Right lobe of liver (tissue), 6 donors: ENCODE measurements at places on chromosomes 11 and 22. TPM values are rescaled to one million over a fixed set of nuclear protein-coding genes. Genes with fewer than 3 reads are reported as not detected.

Gene DSCAML1
- not detected for total RNA-seq

Gene OR10D3
- total RNA-seq = not detected

Gene HTR3B
- not detected for total RNA-seq

Gene MYEOV
- not detected for total RNA-seq

Gene C22orf15
- total RNA-seq = not detected

Gene FXYD2
- 13.7 TPM for total RNA-seq

DNA sequence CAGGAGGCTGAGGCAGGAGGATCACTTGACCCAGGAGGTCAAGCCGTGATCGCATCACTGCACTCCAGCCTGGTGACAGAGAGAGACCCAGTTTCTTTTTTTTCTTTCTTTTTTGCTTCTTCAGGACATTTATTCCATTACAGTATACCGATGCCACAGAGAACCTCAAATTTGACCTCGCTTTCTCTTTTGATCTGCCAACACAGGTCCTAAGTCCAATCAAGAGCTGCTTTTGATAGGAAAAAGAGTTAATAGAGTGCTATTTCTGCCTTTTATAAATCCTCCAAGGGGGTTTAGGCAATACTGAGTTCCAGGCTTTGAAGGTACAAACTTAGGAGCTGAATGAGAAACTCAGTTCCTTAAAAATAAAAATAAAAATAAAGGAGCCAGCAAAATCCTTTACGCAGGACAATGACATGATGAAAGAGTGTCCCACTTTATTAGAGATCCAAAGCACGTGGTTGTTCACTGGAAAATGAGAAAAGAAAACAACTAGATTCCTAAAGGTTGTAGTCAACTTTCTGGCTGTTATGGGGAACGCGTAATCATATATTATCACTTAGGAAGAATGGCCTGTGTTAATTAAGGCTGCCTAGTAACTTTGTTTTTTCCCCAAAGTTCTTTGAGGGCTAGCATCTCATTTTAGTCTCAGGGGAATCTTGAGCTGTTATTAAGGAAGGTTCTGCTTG is 27.2 kb downstream of the FADD start:
- no peak for DNase-seq

- no peak for DNase-seq
These were observed 2.8 kb upstream of the NUCB2 start for GRCh38 chr11:17273668-17274282.

DNA sequence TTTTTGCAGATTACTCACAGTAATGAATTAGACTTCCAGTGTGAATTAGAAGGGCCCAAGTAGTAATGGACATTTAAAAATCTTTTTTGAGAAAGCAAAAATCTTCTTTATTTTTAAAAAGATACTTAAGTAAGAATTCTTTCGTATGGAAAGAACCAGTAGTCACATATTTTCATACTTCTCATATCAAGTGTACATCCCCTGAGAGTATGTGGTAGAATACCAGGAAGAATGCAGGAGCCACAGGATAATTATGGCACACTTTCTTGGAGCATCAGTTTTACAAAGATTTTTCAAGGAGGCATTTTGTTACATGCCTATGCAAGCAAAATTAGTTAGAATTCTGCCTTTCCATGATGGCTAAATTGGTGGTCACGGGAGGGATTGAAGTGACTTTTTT is 28.1 kb downstream of the POLD3 start:
- DNase-seq = no peak

DNA sequence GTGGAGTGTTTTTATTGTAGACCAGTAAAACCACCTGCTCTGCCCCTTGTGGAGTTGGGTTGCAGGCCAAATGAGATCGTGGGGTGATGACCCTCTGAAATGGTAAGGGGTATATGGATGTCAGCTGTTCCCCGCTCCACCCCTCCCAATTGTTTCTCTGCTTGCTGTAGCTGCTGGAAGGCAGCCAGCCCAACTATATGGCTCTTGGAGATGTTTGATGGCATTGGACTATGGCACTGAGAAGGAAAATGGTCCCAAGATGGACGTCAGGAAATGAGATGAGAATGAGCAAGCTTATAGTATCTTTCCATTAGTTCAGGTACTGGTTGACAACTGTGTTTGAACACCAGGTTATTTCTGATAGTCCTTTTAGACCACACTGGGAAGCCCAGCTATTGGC is 94.8 kb upstream of the SORL1-AS1 start:
- DNase-seq = no peak

DNA sequence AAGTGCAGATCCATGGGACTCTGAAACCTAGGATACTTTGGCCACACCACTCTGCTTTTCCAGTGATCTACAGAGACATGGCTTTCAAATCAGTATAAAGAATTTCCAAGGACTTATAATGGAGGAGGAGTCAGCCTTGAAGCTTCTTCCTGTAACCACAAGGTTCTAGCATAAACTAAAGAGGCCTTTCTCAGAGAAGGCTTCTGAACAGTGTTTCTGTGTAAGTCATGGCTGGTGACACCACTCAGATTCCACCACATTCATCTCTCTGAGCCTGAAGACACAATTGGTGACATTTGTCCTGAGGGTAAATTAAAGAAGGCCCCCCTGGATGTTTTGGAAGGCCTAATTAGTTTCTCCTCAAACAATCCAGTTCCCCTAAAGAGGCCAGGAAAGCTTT is 29.0 kb upstream of the ADORA2A start:
- DNase-seq = no peak

GRCh38 chr11:102705626-102706025 is at the start of gene MMP27:
Gene MMP27 (minus strand): TSS chr11:102705769. CDS start chr11:102705714, 55 bp downstream.
- DNase-seq = no peak

DNA sequence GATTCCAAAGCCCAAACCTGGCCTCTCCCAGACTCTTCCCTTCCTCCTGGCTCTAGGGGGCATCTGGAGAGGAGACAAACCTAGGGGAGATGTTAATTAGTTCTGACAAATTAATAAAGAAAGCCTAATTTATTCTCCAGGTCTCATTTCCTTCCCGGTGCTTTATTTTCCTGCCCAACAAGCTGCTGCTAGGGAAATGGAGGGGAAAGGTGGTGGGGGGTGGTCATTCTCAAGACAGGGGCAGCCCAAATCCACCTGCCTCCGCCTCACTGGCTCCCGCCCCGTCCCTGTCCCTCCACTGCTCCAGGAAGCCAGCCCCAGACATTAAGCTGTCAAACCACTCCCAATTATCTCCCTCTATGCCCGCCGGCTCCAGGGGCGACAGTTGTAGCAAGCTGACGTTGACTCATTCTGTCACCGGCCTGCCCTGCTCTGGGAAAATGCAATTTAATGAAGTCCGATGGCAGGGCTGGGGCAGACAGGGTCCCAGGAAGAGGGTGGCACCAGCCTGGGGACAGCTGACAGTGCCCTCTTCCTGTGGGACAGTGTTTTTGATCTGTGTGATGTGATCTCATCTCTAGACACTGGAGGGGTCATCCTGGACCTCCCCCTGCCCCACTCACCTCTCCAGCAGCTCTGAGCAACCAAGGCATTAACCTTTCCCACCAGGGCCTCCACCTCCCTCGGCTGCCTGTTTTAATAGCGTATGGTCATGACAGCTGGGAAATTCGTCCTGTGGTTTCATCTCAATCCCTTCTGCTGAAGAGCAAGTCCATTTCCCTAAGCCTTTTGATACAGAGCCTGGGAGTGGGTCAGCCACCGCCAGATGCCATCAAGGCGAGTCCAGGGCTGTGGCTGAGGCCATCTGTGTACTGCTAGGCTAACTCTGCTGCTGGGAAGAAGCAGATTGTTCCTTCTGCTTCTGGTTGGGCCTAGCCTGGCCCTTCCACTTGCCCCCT is 27.1 kb downstream of the NECTIN1 start:
- DNase-seq = no peak

GRCh38 chr11:125224391-125225021 is 60.0 kb downstream of the PKNOX2 start:
- DNase-seq = no peak

- DNase-seq = no peak
These were observed 104.3 kb downstream of the RRAS2 start for GRCh38 chr11:14254533-14255237.

DNA sequence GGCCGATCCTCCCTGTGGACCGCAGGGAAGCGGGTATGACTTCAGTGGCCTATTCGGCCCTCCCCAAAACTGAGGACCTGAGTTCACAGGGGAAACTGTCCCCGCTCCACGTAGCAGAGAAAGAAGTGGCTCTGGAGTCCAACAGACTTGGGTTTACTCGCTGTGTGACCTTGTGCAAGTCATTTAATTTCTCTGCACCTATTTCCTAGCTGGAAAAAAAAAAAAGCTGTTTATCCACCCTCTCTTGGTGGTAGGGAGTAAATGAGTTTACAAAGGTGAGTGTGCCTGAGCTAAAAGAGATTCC is 2.2 kb downstream of the SPON1 start:
- no peak for DNase-seq

DNA sequence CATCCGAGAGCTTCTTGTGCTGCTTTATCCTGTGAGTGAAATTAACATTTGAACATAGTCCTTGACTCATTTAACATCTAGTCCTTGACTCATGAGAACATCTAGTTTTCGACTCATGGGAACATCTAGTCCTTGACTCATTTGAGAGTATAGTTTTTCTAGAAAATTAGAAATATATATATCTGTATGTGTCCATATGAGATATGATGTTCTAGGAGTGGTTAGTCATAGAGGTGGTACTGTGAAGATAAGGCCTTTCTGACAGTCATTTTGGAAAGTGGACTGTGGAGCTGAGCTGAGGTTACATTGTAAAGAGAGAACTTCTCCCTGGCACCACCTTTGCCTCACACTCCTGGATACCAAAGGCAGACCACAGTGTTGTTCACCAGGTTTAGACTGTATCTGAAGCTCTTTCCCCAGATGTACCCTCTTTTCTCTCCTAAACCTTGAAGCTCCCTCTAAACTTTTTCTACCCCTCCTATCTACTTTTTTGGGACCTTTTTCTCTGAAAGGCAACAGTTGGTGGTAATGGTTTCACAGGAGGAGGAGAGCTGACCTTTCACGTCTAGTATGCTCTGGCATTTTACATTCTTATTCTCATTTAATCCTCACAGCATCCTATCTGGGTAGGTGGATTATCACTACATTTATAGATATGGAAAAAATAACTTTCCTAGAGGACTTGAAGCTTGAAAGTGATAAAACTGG is 67.2 kb downstream of the PPP2R1B start:
- no peak for DNase-seq

- no peak for DNase-seq
These were observed 34.2 kb upstream of the MOB2 start for GRCh38 chr11:1520663-1521267.

DNA sequence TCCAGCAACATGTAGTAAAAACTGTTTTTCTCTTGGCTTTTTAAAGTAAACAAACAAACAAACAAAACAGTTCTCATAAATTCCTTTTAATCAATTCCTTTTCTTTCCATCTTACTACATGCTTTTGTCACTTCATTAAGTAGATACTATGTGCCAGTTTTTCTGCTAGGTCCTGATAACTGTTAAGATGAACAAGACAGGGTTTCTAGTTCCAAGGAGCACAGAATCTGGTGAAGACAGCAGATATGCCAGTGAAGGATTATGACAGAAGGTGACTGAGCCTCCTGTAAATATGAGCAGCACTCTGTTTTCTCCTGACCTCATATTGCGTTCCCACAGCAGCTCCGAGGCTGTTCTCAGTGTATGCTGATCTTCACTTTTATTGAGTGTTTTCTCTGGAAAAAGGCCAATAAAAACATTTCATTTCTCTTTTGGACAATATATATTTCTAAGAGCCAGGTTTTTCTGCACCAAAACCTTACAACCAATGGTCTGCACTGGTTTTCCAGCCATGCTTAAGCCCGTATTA is 45.8 kb downstream of the HEPHL1 start:
- no peak for DNase-seq

- peak; percentile 79 for DNase-seq
These were observed 8.6 kb downstream of the PLA2G6 start for GRCh38 chr22:38172832-38173640.

DNA sequence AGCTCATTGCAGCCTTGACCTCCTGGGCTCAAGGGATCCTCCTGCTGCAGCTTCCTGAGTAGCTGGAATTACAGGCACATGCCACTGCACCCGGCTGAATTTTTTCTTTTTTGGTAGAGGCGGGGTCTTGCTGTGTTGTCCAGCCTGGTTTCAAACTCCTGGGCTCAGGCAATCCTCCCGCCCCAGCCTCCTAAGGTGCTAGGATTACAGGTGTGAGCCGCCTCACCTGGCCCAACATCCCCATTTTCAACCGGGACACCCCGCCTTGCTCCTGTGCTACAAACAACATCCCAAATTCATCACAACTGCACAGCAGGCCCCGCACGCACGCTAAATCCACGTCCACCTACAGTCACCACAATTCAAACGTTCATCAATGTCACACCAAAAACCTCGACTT is 61.0 kb downstream of the ARFGAP3 start:
- no peak for DNase-seq

DNA sequence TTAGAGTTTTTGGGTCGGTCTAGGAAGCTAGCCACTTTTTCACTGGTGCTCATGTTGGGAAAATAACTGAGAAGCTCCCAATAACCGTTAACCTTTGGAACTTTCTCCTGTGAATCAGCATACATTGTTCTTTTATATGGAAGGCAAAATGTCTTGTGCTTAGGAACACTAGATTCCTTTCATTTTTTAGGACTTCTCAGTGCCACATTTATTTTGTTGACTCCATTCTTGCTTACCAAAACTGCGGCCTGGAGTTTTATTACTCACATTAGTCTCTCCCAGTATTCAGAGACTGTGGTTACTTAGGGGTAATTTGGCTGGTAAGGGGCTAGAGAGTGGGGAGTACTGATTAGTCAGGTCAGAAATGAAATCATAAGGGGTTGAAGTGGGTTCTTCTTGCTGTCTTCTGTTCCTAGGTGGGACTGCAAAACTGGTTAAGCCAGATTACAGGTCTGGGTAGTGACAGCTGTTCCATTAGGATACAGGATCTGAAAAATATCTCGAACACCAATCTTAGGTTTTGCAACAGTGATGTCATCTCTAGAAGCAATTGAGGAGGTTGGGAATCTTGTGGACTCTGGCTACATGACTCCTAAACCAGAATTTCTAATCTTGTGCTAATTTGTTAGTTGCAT is 631.4 kb upstream of the LUZP2 start:
- DNase-seq = no peak

DNA sequence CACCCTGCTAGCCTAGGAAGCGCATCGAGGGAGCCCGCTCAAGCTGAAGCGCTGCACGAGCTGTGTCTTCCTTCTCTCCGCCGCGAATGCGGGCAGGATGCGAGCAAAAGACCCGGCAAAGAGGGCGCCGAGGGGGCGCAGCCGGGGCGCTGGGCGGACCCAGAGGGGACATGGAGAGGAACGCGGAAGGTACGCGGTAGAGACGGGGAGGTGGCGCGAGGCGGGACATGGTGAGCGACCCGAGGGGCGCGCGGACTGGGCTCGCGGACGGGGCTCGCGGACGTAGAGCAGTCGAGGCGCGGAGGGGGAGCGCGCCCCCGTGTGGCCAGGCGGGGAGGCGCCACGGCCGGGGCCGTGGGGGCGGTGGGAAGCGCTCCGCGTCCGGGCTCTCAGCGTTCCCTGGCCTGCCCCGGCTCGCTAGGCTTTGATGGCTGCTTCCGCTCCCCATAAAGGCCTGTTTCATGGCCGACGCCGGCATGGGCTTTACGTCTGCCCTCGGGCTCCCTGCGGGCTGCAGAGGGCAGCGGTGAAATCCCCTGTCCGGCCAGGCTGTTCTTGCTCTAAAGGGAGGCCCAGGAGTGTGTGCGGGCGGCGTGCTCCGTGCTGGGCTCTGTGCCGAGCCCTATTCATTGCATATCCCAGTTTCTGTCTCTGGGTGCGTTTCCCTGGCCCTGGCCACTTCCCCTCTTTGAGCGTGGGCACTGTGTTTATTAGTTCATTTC is 31.2 kb upstream of the TRIM29 start:
- DNase-seq = no peak
